ENCODE measurements at places on chromosomes 1 and 21.

- DNase-seq, result no peak
Observed at GRCh38 chr21:41888749-41889376, 9.7 kb upstream of the PRDM15 start.

DNA sequence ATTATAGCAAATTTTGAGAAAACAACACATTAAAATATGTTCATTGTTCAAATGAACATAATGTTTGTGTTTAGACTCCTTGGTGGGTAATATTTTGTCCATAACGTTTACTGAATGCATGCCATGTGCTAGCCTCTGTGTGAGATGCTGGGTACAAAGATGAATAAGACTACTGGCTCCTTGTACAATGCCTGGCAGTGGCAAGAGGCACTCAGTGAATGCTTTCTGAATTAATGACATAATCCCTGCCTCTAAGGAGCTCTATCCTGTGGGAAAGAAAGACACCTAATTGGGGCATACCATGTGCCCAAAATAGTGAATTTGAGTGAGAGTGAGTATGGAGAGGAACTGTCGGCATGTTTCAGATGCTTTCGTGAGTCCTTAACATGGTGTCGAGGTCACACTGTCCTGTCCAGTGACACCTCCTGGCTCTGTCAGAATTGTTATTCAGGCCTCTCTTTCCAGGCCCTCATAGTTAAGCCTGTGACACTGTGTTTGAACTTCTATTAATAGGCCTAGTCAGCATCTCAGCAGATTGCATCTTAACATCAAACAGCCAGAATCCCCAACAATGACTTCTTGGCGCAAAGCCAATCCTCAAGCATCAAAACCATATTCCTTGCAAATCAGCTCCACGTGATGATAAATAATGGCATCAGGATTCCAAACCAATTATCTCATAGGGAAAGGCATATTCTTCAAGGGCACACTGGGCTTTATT lies 32.8 kb upstream of the S1PR1 start:
- DNase-seq, result no peak

DNA sequence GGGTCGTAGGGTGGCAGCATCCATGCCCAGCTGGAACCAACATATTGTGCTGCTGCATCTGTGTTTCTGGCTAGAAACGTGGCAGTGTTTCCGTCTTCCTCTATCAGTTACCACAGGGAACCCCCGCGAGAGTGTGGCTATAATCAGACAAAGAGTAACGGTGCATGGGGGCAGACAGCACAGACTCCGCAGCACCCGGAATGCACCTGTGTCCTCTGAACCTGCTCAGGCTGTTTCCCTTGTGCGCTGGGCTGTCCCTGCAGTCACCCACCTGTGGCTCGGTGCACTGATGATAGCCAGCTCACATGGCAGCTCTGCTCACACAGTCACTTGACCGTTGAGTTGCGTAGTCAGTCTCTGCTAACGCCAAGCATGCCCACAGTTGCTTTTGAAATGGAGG lies 11.4 kb upstream of the PCBP3 start:
- DNase-seq, result no peak

DNA sequence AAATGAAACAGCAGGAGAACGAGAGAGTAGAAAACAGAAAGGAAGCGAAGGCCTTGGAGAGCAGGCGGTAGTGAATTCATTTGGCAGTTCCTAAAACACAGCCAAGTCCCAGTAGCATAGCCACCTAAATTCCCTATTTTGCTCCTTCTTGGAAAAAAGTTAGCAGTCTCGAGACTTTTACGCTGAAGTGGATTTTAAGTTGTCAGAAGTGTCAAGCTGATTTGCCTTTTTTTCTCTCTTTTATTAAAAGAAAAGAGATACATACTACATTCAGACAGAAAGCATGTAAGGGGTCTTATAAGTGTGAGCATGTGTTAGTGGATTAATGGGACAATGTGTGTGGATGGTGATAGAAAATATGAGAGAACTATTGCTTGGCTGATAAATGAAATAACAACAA lies 19.2 kb downstream of the NFIA start:
- DNase-seq, result no peak

- no peak for DNase-seq
Observed at GRCh38 chr1:74731399-74732052, 1.3 kb downstream of the CRYZ start.

DNA sequence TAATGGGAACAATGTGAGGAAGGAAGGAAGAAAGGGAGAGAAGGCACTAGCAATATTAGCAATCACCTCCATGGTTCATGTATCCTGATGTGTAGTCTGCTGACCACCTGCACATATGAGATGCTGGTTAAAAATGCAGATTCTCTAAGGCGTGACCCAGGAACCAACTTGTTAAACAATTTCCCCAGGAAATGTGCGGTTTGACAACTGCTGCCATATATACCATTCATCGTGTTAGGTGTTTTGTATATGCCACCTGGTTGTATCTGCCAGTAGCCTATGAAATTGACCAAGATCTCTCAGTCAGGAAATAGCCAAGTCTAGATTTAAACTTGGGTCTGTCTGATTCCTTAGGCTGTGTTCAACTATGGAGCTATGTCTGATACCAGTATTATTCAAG lies 4.1 kb downstream of the SEMA4A start:
- DNase-seq, result no peak

GRCh38 chr1:212973426-212973825 lies 23.1 kb downstream of the VASH2 start:
- DNase-seq, result no peak

- DNase-seq, result no peak
Observed at GRCh38 chr1:7199077-7199779, 414.0 kb downstream of the CAMTA1 start.

- DNase-seq, result no peak
Observed at GRCh38 chr1:151977662-151978230, 15.9 kb downstream of the S100A10 start.

DNA sequence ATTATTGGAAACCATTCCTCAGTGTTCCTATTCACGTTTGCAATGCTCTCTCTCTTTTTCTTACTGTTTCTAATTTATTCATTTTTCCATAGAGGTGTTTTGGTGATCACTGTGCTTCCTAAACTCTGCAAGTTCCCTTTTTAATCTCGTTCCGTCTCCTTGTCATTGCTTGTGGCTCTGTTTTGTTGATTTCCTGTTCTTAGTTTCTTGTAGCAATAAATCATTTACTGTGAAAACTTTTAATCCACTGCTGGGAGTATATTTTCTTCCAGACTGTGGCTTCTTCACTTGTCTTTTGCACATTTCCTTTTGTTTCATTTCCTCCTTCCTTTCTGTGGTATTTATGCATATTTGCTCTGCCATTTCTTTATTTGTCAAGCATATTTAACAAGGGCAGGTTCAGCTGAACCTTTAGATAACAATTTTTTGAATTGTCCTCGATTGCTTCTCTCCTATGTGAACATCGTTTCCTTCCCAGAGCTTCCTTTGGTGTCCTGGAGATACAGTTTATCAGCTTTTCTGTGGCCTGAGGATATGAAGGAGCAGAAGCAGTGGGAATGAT lies 3.6 kb downstream of the B3GALT5 start:
- DNase-seq, result no peak

DNA sequence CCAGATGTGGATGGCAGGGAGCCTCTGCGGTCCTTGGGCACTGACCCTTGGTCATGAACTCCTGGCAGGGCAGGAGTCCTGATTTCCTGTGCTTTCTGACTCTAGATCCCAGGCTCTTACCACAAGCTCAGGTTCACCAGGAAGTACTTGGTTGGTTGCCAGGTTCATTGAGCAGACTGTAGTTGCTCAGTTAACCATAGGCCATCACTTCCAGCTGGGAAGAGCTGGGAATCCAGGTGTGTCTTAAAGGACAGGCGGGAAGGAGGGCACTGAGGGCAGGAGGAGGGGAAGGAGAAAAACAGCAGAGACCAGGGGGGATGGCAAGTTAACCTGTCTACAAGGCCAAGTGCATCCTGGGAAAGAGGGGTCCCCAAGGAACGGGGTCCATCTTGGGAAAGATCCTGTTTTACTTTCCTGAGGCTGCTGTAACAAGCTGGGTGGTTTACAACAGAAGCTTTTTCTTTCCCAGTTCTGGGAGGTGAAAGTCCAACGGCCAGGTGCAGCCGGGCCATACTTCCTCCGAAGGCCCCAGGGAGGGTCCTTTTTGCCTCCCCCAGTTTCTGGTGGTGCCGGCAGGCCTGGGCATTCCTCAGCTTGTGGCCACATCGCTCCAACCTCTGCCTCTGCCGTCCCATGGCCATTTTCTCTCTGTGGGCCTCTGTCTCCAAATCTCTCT lies 11.6 kb downstream of the KCNAB2 start:
- no peak for DNase-seq

GRCh38 chr1:77245830-77246229 lies 26.6 kb upstream of the PIGK start:
- no peak for DNase-seq

GRCh38 chr1:201450721-201451291 lies 18.2 kb downstream of the PHLDA3 start:
- no peak for DNase-seq

DNA sequence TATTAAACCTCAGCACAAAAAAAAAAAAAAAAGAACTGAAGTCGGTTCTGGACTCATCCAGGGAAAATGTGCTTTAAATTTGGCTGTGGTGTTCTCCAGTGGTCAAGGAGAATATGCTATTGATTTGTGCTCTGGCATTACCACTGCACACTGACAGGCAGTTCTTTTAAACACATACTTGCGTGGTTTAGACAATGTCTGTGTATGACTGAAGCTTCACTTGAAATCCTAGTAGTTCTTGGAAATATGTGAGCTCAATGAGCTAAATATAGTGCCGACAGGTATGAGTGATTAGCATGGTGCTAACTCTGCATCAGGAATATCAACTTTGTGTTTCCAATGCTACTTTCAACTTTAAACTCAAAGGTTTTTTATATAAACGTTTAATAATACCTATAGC lies 415.6 kb downstream of the SMYD3 start:
- no peak for DNase-seq

DNA sequence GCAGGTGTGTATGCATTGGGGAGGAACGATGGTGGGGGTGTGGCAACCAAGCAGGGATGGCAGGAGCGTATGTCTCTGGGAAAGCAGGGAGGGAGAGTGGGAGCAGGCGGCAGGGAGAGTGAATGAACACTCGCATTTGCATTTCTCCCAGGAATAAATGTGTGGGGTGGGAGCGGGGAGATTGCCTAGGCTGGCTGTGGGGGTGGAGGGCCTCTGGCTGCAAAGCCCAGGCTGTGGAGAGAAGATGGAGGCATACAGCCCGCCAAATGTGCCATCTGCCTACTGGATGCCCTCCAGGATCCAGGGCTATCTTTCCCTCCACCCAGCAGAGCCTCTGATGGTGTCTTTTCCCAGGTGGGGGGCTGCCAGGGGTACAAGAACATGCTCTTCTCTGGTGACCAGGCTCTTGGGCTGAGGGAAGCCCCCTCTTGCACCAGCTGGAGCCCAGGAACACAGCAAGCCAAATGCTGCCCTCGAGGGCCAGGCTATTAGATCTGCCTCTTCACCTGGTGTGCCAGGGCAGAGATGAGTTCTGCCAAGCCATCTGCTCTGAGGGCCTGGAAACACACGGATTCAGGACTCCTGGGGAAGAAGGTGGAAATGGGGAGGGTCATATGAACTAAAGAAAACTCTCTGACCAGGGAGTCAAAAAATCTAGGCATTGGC lies 1.7 kb upstream of the OPTC start:
- no peak for DNase-seq

DNA sequence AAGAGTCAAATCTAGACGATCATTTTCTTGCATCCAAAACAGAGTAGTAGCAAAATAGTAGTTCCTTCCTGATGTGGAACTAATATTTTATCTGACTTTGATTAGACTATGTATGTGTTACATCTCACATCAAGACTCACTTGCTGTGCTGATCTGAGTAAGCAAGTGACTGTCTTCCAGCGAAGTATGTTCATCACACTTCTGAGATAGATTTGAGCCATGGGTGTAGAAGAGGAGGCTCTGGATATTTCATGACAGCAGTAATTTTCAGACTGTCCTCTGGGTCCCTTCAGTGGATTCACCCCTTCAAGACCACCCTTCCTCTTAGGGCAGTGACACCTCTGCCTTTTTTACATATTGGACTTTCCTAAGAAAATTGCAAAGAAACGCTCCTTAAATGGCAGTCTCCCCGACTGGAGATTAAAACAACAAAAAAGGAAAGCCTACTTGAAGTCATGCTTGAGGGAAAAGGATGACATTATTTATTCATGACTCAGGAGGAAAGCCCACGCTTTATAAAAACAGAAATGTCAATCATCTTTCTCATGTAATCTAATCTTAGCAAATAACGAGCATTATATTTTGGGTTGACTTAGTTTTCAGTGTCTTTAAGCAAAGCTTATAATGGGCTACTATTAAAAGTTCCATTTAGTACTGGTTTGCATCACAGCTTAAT lies 22.8 kb downstream of the ATP1B1 start:
- no peak for DNase-seq

- no peak for DNase-seq
Observed at GRCh38 chr1:68442822-68443556, 6.8 kb downstream of the RPE65 start.

GRCh38 chr21:42082501-42083360 lies 11.6 kb downstream of the UMODL1 start:
- no peak for DNase-seq

GRCh38 chr1:212689758-212690529 lies 9.7 kb downstream of the BATF3 start:
- DNase-seq, result no peak

GRCh38 chr21:35649186-35649585 lies 411.1 kb downstream of the SETD4 start:
- no peak for DNase-seq

GRCh38 chr1:241918879-241919278 lies 38.7 kb upstream of the BECN2 start:
- no peak for DNase-seq

All from stimulated activated CD4-positive, alpha-beta T cell treated with anti-CD3 and anti-CD28 coated beads, Interleukin-12 subunit alpha, Interleukin-12 subunit beta, amount 100 ng/mL, for 48 hours (primary cell).